HT1080 (cell line): ENCODE measurements at places on chromosomes 11 and 22. TPM values are rescaled to one million over a fixed set of nuclear protein-coding genes. Genes with fewer than 3 reads are reported as not detected.
A peak's percentile ranks its signal among the peaks of the same experiment; 100 is the strongest.

Gene LRRC55
- total RNA-seq = not detected in 2 replicates

Gene SCGB1D2
- not detected in 2 replicates for total RNA-seq

Gene EXT2
- 117 and 120 TPM in 2 replicates for total RNA-seq

Gene SYTL2
- 19.6 and 23.4 TPM in 2 replicates for total RNA-seq

Gene KBTBD4
- 28.1 and 39.0 TPM in 2 replicates for total RNA-seq

DNA sequence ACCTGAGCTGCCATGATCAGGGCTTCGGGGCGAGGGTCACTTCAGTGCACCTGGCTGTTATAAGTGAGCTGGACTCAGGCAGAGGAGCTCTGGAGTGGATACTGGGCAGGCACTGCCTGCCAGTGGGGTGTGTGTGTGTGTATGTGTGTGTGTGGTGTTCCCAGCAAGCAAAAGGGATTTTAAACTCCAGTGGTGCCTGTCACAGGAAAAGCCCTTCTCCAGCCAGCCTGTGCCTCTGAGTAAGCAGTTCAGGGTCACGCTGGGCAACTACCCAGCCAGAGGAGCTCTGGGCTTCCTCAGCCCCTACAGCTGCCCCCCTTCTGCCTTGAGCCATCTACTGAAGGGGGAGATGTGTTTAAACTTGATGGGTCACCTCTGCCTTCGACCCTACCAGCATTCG, 109.0 kb downstream of the OSBP2 start:
- DNase-seq = peak; percentile 20

DNA sequence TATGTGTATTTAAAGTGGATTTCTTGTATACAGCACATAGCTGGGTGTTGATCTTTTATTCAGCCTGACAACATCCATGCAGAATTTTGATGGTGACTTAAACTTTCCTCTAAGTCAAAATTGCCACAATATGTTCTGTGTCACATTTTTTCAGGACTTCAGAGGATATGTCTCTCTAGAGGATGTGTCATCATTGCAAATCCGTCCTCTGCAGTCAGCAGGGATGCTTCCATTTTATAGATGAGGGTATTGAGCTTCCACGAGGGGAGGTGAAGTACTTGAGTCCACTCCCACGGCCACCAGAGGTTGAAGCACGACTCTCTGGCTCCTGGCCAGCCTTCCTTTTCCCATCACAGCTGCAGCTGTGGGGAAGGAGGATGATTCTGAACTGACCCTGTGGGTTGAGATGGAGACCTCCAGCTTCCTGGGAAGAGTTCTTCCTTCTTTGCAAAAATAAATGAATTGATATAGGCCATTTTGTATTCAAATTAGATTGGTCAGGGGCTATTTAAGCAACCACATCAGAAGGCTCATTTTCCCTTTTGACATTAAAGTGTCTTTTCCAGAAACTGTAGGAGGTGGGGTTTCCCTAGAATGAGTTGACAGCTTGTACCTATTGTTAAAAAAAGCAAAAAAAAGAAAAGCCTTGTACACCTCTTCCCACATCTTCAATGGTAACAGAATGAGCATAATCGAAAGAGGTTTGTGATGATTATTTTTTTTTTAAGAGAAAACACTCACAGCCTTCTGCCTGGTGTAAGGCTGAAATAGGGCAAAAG, 55.2 kb upstream of the MYEOV start:
- DNase-seq = no peak

DNA sequence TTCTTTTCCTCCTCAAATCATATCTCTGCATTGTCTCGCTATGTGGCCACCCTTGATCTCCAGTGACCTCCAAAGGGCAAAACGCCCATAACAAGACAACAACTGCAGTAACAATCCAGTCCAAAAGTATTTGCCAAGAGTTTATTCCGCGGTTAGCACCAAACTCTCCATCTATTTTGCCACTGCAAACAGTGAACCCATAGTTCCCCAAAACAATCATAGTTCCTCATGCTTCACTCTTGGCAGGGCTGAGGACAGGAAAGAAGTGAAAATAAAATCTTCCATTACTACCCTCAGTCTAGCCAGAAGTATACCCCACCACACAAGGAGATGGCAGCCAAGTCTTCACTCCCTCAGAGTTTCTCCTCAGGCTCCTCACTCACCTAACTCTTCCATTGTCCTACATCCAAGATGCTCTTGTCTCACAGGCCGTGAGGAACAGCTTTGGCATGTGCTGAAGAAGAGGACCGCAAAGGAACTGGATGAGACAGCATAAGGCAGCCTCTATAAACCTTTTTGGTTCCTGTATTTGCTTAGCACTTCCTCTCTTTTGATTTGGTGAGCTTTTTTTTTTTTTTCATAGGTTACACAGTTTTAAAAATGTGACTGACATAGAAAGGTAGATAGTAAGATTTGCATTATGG, at the start of gene LPXN:
TSS of gene LPXN (minus strand) at position 480 of the 644 bp plus-strand sequence. CDS start at position 396, 84 bp downstream.
- DNase-seq = peak; percentile 76

DNA sequence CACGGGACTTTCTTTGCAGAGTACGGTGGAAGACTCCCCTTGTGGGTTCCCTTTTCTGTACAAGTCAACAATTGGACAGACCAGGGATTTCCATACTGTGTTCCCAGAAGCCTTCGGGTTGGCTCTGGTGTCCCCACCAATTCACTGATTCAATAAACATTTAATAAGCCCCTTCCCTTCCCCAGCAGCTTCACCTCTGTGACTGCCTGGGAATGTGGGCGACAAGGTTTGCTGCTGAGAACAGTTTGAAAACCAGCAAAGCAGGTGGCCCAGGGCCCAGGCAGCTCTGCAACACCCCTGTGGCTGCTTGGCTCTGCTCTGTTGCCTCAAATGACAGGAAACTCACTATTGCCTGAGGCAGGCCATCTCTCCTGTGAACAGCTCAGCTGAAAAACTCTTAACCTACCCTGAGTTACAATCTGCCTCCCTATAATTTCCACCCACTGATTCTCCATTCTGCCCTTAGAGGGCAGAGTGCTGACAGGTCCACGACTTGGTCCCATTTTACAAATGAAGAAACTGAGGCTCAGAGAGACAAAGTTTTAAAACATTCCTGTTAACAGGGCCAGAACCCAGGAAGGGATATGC, 10.4 kb downstream of the ADORA2A start:
- DNase-seq = peak; percentile 28

DNA sequence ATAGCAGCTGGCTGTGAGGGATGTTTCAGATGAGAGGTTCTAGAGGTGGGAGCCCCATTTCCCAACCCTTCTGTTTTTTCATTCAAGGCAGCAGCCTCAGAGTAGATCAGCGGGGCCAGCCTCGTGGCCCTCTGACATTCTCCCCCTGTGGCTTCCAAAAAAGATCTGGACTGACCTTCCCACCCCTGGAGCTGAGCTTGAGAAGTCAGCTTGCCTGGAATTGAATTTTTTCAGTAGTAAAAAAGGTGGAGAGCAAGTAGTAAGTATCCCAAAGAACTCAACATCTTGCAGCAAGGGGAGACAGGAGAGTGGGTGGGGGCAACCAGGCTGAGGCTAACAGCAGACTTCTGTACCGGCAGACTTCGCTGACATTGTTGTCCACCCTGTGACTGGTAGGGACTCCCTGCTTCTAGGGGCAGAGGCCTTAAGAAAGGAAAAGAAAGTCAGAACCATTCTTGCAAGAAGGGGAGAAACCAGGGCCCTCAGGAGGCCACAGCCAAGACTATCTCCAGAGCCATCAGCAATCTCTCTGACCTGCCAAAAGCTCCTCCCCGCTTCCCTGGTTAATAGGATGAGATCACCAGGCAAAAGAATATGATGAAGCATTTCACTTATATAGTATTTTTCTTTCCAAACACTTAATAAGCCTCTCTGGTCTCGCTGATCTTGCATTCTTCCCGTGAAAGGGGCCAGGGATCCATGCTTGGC, 2.0 kb upstream of the GRIK4 start:
- DNase-seq = no peak

DNA sequence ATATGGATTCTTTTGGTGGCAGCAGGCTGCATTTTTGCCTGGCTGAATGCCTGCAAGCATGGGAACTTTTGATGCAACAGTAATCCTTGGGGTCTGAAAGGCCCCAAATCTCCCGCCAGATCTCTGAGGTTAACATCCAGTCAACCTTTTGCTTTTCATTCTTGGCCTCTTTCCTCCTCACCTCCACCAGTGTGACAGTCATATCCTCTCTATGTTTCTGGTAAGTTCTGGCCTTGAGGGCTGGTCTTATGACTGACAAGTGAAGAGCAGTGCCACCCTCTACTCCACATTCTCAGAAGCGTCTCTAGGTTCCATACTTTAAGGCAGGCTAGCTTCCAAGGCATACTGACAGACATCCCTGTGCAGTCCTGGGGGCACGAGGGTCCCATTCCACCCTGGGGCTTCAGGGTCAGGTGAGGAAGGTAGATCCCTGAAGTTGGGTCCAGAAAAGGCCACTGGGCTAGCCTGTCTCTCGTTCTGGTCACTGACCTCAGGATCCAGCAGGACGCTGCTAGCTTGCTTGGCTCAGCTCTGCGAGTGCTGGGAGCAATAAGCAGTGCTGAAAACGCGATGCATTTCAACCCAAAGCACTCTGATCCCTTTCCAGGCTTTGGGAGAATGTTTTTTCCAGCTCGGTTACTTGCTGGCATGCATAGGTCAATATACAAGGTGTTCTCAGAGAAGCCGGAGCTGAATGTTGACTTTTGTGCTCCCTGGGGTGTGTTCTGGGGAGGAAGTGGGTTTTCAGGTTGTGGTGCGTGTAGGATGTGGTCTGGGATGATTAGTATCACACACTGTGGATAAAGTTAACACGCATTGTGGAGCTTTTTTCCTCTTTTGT, 75.2 kb downstream of the PTPRJ start:
- DNase-seq = peak; percentile 91

GRCh38 chr11:100593291-100593690, 93.8 kb upstream of the ARHGAP42 start:
- DNase-seq = no peak

DNA sequence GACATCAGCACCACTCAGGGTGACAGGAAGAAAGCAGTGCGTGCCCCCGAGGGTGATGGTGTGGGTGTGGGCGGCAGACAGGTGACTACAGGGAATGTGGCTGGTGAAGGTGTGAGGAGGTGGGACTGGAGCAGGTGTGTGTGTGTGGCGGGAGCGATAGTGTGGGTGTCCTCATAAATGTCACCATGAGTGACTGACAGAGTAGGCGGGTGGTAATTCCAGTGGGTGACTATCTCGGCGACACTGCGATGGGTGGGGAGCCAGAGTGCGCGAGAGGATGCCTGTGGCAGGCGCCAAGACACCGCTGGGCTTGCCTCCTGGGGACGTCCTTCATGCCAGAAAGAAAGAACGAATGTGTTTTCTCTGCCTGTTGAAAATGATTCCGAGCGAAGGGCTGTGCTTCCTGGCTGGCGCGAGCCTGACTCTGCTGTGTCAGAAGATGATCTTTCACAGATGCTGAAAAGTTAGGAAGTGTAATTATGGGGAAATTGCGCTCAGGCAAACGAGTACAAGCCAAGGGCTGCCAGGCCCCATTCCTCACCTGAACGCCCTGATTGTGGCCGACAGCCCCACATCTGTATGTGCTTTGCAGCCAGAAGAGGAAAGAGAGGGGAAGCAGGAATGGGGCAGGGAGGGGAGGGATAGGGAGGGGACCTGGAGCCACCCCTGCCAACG, 98.8 kb upstream of the CD82 start:
- no peak for DNase-seq

DNA sequence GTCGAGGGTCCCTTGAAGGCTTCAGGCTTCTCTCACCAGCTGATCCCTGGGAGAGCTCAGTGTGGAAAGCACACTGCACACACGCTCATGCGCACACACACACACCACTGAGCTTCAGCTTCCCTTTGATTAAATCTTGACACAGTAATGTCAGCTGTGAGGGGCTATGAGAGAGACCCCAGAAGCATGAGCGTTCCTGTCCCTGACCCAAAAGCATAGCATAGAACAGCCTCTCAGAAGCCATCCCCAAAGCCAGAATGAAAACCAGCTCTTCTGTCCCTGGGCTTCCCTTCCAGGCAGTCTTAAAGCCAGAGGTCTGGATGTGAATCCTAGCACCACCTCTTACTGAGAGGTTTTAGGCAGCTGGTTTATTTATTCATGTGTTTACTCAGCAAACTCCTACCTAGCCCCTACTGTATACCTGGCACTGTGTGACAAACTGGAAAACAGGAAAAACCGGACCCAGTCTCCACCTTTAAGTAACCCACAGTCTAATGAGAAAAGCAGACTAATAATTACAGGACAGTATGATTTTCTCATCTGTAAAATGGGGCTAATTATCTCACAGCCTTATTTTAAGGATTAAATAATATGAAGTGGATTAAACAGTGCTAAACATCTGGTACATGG, 15.9 kb downstream of the GALNT18 start:
- DNase-seq = no peak

GRCh38 chr11:119056421-119056999, 495 bp downstream of the HYOU1 start:
- DNase-seq = no peak

GRCh38 chr22:24952837-24953383, 394 bp downstream of the KIAA1671 start:
- DNase-seq = peak; percentile 73

DNA sequence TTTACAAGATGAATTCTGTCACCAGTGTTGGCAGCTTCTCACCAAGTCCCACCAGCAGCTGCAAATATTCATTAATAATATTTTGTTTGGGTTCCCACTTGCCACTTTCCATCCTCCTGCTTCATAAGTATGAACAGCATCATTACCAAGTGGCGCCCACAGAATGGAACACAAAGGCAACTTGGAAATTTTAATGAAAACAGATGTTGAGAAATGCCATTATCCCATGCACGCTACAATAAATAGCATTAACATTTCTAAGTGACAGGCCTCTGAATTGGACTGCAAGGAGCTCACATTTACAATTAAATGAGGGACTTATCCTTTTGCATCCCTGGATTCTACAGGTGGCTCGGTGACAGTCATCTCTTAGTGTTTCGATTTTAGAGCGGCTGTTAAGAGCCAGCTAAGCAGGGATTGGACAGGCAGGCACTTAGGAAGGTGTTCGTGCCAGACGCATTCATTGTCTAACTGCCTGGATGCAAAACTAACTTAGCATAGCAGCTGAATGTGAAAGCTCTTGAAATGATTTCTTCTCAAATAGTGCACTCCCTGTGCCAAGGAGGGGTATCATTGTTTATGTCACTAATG, 170.3 kb downstream of the KIRREL3 start:
- no peak for DNase-seq

- DNase-seq = no peak
Observed at GRCh38 chr11:73011126-73011817, 130.8 kb downstream of the FCHSD2 start.

GRCh38 chr11:706439-706956, 467 bp downstream of the EPS8L2 start:
- peak; percentile 69 for DNase-seq

GRCh38 chr11:67301313-67301921, 1.9 kb upstream of the SSH3 start:
- no peak for DNase-seq

DNA sequence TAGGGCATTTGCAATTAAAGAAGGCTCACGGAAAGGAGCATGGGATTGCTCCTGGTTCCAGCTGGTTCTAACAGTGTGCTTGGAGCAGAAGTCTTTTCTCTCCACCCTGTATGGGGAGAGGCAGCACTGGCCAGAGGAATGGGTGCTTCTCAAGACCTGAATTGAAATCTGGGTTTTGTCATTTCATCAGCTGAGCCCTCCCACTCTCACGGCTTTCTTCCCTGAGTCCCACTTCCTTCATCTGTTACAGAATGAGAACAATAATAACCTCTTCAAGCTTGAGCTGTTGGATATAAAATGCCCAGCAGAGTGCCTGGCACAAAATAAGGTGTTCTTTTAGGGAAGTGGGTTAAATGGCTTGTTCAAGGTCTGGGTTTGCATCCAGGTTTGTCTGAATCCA, 17.2 kb downstream of the CNTF start:
- no peak for DNase-seq
